Heart right ventricle (tissue), 16 donors: ENCODE measurements at places on chromosomes 1 and 21. TPM values are rescaled to one million over a fixed set of nuclear protein-coding genes. Genes with fewer than 3 reads are reported as not detected.

The ACKR1 gene
- total RNA-seq, result 5.0 TPM

The C1QC gene
- total RNA-seq, result 71.8 TPM

- peak; percentile 17 for DNase-seq
Observed at GRCh38 chr1:5994713-5995621, 2.7 kb upstream of the NPHP4 start.

DNA sequence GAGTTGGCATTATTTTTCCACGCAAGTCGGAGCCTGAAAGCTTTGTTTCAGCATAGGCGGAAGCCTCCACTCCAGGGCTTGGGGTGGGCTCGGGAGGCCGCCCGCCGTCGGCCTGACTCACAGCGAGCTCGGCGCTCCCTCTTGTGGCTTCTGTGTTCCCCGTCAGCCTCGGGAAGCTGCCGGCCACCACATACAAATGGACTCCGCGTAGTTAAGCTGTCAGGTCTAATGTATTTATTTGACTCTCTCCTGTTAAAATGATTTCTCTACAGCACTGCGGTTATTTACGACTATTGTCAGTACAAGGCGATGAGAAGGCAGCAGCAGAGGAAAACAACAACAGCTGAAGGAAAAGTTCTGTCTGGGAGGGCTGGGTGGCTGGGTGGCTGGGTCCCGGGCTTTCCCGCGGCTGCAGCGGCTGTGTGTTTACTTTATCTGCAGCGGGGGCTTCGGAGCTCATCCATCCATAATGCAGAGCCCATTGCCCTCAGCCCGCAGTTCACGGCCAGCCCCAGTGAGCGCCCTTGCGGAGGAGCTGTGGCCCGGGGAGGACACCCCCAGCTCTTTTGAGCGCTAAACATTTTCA, 375.7 kb upstream of the CAMK1G start:
- peak; percentile 57 for DNase-seq

- DNase-seq, result no peak
Observed at GRCh38 chr1:66542314-66542713, 8.4 kb downstream of the SGIP1 start.
